ENCODE measurements at places on chromosomes 4 and X. TPM values are rescaled to one million over a fixed set of nuclear protein-coding genes. Genes with fewer than 3 reads are reported as not detected.

GRCh38 chrX:43525901-43526610, 130.0 kb upstream of the MAOA start:
- DNase-seq: no peak

DNA sequence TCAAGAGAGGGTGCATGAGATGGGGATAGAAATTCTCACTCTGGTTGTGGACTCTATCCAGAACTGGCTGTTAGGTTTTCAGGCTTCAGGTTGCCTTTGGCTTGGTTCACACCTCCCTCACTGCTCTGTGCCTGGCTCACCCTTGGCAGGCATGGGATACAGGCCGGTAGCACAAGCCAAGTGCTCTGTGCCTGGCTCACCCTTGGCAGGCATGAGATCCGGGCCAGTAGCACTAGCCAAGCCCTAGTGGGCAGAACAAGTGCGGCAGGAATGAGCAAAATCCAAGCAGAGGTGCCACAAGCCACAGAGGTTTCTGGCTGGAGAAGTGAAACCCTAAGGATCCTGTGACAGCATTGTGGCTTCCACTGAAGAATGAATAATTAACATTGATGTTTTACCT, 1642.3 kb downstream of the C4orf33 start:
- no peak for DNase-seq

DNA sequence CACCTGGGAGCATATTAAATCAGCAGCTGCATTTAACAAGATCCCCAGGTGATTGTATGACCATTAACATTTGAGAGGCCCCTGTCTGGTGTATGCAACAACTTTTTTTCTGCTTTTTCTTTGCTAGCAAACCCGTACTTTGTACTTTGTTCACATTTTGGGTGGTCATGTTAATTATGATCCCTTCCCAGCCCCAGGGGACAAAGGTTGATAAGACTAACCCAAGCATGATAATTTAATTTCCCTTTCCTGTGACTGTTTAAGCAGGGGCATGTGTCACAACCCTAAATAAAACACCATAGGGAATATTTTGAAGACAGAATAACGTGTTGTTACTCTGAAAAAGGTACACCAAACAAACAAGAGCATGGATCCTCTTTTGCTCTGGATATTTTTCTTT, 332.0 kb downstream of the PCDH18 start:
- no peak for DNase-seq

DNA sequence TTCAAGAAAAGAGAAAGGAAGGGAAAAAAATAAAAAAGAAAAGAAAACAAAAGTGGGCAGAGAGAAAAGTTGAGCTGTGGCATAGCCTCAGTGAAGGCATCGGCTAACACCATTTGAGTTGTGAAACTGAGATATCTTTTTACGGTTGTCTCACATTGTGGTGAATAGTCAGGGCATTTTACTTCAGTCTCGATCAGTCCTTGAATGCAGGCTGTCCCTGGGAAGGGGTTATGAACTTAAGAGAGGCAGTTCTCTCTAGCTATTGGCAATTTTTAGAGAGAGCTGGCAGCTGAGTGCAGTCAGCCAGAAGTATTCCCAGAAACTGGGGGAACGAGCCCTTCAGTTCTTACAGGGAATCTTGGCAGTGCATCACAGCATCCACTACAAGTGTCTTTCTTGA, 93.5 kb upstream of the SLC6A14 start:
- no peak for DNase-seq

- DNase-seq: no peak
Measured at GRCh38 chr4:142274137-142274536, 572.0 kb downstream of the INPP4B start.

- DNase-seq: no peak
Measured at GRCh38 chr4:153467897-153468262, 1.7 kb downstream of the TMEM131L start.

DNA sequence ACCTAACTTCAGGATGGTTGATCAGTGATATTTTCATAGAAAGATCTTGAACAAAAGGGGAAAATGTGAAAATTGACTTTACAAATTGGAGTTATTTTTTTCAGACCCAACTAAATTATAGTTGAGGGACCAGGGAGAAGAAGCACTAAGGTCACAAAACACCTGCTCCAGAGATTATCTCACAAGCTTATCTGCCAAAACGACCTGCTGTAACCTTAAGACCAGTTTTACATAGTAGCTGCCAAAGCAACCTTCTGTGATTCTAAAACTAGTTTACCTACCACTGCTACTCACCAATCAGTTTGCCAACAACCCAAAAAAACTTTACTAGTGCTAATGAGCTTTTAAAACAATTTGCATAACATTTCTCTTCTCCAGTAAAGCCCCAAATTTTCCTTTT, 972.1 kb downstream of the C4orf33 start:
- no peak for DNase-seq

DNA sequence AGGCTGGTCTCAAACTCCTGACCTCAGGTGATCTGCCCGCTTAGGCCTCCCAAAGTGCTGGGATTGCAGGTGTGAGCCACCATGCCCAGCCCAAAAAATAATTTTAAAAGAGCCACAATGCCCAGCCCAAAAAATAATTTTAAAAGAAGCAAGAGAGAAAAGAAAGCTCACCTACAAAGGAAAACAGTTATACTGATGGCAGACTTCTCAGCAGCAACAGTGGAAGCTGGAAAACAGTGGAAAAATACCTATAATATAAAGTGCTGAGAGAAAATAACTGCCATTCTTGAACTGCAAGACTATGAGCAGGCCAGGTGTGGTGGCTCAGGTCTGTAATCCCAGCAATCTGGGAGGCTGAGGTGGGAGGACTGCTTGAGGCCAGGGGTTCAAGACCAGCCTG, 13.3 kb upstream of the HMGB2 start:
- no peak for DNase-seq

- DNase-seq: no peak
Measured at GRCh38 chr4:159163521-159163920, 60.6 kb downstream of the RAPGEF2 start.

GRCh38 chrX:43817444-43817843, 64.8 kb downstream of the MAOB start:
- no peak for DNase-seq

DNA sequence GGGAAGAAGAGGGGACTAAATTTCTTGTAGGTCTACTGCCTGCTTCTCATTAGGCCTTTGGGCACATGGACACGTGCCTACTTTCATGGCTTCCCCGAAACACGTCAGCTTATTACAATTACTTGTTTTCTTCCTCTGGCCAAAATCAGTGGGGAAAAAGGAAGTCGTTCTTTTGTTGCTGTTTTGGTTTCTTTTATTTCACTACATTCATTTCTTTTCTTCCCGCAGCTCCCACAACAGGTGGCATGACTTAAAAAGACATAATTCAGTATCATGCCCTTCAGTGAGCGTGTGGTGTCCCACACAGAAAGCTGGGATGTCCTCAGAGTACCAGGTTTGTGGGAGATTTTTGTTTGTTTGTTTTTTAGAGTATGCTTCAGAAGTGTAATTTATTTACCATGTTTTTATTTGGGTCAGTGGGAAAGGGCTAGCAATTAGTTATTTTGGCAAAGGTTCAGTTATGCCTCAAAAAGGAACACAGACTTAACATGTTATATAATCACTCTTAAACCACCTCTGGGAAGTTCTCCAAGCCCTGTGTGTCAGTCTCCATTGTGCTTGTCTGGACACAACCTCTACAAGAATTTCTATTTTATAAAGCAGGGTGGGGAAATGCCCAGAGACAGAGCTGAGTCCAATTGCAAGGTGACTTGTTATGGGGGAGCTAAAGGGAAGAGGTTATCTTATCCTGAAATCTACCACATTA, 44.2 kb upstream of the SPRY1 start:
- DNase-seq: no peak

Gene CTAG1A
- total RNA-seq: not detected

Gene SH3TC1
- total RNA-seq: 5.4 TPM

Gene MMAA
- 10.4 TPM for total RNA-seq

DNA sequence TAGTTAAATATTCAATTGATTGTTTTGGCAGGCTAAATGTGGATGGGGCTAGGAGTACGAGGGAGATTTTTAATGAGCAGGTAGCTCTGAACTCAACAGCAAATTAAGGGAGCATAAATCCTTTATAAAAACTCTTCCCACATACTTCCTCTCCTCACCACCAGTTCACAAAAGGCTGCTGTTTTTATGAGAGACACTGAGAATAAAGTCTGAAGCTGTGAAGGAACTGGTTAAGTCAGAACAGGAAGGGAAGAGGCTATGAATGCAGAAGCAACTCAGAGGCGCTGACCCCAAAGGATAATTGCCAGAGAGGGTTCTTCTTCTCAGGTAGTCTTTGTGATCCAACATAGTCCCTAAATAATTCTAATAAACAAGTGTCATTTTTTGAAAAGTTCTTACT, 406.1 kb downstream of the GPM6A start:
- no peak for DNase-seq

- no peak for DNase-seq
Measured at GRCh38 chr4:67918428-67918827, 34.6 kb upstream of the TMPRSS11D start.

Gene HAND2
- total RNA-seq: 8.3 TPM

Gene TBC1D8B
- 10.6 TPM for total RNA-seq

GRCh38 chr4:74423104-74423503, 21.8 kb upstream of the AREG start:
- no peak for DNase-seq

DNA sequence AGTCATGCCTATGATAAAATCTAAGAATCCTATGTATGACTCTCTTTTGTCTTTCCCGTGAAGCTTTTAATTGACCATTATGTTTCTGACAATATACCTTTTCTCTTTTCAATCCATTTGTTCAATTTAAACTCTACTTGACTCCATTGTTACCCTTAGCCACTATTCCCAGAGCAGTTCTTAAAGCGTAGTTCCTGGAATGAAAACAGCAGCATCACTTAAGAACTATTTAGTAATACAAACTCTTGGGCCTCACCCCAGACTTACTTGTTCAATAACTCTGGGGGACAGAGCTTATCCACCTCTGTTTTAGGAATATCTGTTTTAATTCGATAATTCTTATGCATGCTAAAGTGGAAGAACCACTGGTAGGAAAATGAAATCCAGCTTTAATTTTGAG, 358.4 kb downstream of the PRR32 start:
- DNase-seq: no peak

DNA sequence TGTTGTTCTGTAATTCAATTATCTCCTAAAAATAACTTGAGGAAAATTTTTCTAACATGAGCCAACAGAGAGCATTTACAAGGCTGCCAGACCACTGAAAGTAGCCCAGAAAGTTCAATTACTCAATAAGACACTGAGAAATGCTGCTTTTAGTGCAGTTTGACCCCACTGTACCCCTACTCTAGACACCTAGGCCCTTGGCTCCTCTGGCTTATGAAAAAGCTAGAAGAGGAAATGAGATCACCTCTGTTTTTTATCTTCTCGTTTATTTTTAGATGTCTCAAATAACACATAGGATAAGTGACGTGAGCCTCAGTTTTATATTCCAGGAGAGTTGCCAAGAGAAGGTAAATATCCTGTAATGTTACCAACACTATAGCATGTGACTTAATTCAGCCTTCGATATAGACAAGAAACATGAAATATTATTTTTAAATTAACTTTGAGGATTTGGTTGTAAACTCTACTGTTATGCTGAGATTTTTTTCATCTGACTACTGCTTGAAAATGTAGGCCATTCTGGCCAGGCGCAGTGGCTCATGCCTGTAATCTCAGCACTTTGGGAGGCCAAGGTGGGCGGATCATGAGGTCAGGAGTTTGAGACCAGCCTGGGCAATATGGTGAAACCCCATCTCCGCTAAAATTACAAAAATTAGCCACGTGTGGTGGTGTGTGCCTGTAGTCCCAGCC, 24.4 kb downstream of the TNIP3 start:
- no peak for DNase-seq

DNA sequence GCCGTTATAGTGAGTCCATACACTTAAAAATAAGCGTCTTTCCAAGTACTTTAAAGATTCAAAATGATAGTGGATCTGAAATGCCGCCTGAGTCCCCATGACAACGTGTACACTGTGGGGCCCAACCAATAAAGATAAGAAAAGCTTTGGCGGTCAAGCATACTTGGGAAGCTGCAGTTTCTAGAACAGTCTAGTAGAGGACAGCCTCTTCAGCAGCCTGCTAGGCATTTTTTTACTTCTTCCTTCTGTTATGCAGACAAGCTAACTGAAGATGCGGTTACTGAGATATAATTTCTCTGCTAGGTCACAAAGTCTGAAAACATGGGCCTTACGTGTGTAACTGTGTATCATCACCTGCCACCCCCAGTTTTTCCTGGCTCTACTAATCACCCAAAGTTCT, 402 bp upstream of the UPRT start:
- no peak for DNase-seq

DNA sequence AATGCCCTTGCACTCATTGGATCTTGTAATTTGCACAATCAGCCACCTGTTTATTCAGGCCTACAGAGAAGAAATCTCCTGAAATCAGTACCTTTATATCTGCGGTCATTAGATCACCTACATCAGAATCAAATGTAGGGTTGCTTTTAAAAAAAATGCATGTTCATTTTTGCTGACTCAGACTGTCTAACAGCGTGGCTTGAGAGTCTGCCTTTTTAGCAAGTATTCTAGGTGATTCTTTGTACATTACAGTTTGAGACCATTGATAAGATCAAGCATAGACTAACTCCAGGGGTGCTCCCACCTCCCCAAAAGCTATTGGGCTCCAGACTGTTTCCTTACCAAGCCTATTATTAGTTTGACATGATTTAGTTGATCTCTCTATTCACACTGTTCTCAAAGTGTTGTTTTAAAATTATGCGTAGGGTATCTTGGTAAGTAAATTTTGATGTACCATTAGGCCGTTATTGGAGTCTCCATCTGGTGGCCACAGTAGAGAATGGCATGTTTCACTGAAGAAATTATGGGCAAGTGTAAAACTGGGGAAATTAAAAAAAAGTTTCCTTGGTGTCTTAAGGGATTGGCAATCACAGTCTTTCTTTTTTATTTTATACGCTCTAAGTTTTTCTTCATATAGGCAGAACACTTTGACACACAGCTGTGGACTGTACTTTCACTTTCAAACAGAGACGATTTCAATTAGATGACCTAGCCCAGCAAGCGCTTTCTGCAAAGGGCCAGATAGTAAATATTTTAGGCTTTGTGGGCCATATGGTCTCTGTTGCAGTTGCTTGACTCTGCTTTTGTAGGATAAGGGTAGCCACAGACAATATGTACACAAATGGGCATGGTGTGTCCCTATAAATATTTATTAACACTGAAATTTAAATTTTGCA, 33.7 kb upstream of the MSL3 start:
- no peak for DNase-seq

- no peak for DNase-seq
Measured at GRCh38 chrX:54695231-54695630, 102.8 kb downstream of the ITIH6 start.

- no peak for DNase-seq
Measured at GRCh38 chr4:52687696-52688095, 28.6 kb upstream of the USP46 start.

GRCh38 chr4:170248576-170248975, 158.8 kb upstream of the AADAT start:
- no peak for DNase-seq

Gene FREM3
- total RNA-seq: 1.1 TPM

DNA sequence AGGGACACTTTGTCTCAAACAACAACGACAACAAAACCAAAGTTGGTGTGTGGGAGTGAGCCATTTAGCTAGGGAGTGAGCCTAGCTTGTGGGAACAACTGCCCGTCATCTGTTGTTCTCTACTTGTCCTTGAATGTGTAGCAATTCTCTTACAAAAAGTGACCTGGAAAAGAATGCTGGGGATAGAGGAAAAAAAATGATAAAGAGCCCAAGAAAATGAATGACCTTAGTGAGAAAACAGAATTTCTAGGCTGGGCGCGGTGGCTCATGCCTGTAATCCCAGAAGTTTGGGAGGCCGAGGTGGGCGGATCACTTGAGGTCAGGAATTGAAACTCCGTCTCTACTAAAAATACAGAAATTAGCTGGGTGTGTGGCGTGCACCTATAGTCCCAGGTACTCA, 19.6 kb downstream of the SEPTIN6 start:
- no peak for DNase-seq

Gene WNK3
- 18.5 TPM for total RNA-seq

Gene FAM133A
- total RNA-seq: 0.46 TPM
